AG10803 (cell line): ENCODE measurements at places on chromosomes 13 and 19.
A peak's percentile ranks its signal among the peaks of the same experiment; 100 is the strongest.

DNA sequence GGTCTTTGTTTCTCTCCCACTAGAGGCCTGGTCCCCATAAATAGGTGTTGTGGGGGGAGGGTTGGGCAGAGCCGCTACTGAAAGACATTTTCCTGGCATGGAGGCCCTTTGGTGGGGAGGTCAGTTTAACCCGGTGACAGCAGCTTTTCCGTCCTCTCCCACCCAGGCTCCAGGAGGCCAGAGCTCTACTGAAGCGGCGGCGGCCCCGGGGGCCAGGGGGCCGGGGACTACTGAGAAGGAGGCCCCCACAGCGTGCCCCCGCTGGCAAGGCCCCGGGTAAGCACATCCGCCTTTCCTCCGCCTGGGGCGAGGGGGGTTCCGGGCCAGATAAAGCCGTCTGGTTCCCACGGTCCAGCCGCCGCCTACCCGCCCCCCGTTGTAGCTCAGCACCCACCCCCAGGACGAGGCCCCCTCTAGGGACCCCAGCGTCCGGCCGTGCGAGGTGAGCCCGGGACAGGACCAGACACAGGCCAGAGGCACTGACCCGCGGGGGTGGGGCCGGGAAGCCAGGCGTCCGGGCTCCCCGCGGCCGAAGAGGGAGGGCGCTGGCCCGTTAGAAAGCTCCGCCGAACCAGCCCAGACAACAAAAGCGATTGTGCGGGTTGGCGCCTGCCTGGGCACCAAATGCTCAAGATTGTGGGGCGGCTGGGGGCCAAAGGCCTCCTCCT, 1.1 kb upstream of the LTBP4 start:
- DNase-seq = no peak

DNA sequence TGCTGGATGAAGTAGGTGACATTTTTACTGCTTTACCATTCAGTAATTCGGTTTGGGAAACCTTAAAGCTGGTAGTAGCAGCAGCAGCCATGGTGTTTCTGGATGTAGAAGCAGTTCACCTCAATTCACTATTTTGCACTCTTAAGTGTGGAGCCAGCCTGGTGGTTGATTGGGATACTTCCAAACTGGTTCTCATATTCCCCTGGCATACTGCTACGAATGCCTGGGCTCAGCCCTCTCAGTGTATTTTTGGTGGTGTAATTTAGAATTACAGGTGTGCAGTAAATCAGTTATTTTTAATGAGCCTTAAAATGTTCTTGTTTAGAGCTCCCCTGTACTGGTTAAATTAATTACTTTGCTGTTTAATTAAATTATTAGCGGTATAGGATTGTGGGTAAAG, 12.4 kb downstream of the HNRNPM start:
- DNase-seq = no peak

DNA sequence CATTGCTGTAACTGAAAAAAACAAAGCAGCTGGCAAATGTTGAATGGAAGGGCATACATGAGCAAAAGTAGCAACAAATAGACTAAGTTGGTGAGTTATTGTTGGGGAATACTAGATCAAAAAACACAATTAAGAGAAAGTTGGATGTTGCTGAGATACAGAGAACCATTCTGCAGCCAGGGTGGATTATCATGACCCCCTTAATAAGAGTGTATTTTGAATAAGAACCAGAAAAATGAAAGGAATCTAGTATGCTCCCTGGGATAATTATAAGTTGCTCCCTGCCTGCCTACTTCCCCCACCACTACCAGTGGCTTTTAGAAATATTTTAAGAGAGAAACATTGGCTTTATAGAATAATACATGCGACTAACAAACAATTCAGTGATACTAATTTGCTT, 14.5 kb upstream of the TRPC4 start:
- DNase-seq = no peak

DNA sequence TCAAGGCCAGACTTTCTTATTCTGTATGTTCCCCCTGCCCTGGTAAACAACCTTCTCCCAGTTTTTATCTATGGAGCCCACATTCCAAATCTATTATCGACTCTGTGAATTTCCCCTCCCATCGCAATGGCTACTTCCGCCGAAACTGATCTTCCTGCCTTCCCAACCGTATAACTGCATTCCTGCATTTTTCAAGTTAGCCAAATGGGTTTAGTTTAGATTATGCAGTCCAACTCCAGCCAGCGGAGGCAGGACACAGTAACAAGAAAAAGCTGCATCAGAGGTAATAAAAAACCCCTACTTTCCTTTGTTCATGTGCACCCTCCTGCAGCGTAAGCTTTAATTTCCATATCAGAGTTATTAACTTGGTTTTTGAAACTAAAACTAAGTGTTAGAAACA, 112.2 kb upstream of the ZNF91 start:
- DNase-seq = no peak

GRCh38 chr13:37416291-37417059, 182.1 kb downstream of the POSTN start:
- peak; percentile 48 for DNase-seq

- DNase-seq = peak; percentile 100
These were observed 11.2 kb downstream of the ACTN4 start for GRCh38 chr19:38658462-38659306.

GRCh38 chr19:2289714-2290435, 7.9 kb upstream of the PEAK3 start:
- DNase-seq = no peak

DNA sequence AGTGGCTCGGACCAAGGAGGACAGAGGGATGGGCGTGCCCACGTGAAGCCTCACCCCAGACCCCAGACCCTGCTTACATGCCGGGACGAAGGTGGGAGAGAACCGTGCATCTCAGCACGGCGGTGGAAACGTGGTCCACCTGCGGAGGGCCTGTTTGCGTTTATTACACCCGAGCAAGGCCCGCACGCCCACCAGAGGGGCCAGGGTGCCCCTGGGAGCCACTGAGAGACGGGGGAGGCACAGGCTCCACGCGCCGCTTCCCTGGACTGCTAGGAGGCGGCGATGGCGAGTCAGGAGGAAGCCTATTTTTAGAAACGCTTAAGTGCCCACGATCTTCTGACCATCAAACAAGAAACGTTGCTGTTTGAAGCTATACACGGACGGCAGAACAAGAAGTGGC, 80.7 kb downstream of the ATP11A start:
- no peak for DNase-seq

- DNase-seq = no peak
These were observed 1.1 kb downstream of the PTGER1 start for GRCh38 chr19:14473978-14474578.

DNA sequence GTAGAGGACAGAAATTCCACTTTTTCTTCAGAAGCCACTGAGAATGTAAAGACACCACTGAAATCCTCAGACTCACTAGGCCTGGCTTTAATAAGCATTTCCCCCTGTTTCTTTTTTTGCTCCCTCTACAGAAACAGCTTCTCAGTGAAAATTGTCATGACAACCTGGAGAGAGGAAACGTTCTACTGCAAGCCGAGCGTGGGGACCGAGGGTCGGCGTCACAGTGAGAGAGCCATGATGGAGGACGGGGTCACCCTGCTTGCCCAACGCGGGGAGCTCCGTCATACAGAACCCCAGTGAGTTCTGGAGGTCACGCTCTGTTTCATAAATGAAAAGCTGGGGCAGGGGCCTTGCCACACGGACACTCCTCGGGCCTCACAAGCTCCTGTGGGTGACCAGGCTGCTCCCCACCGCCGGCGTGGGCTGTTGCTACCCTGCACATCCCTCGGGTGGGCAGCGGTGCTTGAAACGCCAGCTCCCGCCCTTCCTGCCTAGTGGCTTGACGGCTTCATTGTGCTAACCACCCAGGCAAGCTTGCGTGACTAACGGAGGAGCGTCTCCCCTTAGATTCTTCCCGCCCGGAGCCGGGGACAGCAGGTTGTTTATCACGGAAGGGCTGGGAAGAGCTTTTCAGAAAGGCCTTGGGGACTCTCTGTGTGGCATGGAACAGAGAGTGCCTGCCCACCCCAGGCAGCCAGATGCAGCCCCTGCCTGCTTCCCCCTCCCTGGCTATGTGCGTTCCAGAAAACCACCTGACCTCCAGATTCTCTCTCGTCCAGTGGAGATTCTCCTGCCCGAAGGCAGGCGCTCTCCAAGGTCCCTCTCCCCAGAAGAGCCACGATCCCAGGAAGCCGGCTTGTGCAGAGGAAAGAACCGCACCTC, 153.6 kb downstream of the KATNAL1 start:
- no peak for DNase-seq

- DNase-seq = no peak
These were observed 5.7 kb upstream of the F10 start for GRCh38 chr13:113116871-113117271.

GRCh38 chr13:112968380-112968909, 569 bp upstream of the MCF2L start:
- no peak for DNase-seq

DNA sequence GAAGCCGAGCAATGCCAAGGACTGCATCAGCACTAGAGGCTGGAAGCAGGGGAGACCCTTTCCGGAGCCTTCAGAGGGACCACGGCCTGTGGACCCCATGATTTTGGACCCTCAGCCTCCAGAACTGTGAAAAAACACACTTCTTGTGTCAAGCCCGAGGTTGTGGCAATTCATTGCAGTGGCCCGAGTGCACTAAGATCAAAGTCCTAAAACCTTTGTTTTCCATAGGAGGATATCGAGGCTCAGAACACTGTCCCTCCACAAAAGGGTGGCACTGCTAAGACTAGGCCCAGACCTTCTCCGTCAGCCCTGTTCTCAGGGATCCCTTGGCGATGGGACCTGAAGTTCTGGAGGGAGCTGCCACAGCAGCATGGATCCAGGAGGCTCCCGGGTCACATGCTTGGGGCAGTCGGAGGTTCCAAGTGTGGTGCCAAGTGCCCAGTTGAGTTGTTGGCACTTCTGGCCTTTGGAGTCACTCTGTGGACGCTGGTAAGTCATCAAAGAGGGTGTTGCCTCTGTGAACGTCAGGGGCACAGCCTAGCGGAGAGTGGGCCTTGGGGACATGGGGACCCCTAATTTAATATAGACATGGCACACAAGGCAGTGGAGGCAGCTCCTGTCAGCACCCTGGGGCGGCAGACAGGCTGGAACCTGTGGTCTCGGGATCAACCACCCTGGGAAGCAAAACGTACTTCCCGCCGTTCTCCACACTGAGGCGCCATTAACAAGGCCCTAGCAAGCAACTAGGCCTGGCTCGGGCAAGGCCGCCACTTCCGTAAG, 199.2 kb downstream of the COL4A1 start:
- no peak for DNase-seq

DNA sequence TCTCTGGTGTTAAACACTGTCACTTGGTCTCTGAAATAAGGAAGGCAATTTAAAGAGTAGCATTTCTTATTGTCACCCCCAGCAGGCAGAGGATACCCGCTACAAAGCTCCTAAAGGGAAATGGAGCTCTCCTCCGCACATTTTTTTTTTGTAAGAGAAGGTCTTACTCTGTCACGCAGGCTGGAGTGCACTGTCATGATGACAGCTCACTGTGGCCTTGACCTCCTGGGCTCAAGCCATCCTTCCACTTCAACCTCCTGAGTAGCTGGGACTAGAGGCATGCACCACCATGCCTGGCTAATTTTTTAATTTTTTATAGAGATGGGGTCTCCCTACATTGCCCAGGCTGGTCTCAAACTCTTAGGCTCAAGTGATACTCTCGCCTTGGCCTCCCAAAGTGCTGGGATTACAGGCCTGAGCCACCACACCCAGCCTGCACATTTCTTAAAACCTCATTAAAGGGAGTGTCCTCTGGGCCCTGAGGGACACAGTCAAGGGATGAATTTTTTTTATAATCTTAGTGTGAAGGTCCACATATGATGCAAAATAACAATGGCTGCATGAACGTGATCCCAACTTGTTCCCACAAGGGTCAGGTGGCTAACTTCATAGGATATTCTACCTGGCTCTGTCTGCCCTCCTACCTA, 32.1 kb downstream of the SLC25A30 start:
- no peak for DNase-seq

- DNase-seq = peak; percentile 89
These were observed 110.3 kb downstream of the NHLRC3 start for GRCh38 chr13:39148513-39148961.

DNA sequence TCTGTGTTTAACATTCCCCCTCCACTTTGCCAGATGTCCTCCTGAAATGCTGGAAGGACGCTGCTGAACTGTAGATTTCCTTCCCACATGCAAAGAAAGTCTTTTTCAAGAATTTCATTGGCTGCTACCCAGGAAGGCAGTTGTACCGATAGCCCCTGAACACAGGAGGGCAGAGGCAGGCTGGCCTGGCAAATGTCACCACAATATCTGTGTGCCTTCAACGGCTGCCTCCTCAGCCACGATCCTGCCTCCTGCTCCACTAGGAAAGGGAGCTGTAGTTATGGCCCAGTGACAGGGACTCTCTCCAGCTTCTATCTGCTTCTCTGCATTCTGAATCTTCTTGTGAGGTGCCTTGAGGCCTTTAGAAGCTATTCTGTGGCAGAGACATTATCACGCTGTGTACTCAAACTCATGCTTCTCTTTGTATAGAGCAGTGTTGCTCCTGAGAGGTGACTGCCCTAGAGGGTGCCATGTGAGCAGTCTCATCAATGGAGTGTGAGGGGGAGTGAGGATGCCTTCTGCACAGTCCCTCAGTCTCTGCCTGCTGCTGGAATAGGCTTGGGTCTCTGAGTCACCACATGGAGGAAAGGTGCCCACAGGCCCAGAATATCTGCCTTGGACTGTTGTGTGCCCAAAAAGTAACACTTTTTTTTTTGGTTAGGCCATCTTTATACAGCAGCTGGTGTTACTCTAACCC, 279.8 kb downstream of the DNAJC15 start:
- peak; percentile 84 for DNase-seq

DNA sequence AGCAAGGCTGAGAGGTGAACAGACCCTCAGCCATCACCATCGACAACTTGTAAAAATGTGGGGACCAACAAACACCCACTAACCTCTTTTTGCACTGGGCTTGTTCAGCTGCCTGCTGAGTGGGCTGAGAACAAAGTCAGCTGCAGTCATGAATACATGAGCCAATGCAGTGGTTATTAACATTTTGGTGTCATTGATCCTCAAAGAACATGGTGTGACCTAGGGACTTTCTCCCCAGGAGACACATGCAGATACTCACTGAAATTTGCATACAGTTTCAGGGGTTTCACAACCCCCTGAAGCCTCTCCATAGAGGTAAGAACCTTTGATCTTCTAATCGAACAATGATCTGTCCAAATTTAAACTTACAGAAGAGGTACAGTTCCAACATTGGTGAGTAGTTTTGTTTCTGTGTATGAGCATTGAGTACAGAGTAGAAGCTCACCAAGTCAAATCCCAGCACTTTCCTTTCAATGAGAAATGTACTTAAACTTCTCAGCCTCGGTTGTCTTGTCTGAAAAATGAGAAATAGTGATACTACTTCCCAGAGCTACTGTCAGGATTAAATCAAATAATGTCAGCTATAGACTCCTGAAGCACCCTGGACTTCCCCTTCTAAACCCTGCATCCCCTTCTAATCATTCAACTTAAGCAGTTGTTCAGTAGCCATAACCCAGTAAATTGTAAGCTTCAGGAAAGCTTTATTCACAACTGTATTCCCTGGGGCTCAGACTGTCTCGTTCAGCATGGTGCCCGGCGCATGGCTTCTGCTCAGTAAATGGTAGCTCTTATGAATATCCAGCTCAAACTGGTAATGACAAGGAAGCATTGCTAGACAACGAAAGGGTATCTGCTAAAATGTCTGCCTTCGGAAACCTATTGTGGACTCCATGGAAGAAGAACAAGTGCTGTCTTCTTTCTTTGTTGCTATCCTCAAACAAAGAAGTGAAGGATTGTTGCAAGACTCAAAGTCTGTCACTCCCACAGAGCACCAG, 148.7 kb downstream of the FOXO1 start:
- DNase-seq = no peak
